ENCODE measurements at places on chromosomes 7 and 10. TPM values are rescaled to one million over a fixed set of nuclear protein-coding genes. Genes with fewer than 3 reads are reported as not detected.

DNA sequence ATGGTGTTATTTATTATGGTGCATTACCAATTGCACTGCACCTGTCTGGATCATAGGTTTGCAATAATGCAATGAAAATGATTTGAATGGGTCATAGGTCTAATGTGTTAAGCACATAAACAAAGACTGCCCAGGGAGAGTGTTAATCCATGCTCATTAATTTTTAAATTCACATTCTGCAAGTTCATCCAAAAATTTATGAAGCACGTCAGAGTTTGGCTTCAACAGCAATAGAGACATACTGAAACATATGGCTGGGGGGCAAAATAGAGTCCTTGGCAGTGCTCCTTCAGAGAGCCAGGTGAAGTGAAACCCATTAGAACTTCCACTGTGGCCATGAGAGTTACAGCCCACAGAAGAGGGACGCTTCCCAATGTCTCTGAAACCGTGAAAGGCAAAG is 441.1 kb downstream of the POM121L12 start:
- DNase-seq, result no peak

- DNase-seq, result no peak
Observed at GRCh38 chr10:33091201-33091600, 133.2 kb upstream of the ITGB1 start.

GRCh38 chr10:112964482-112964881 is 14.4 kb downstream of the TCF7L2 start:
- DNase-seq, result no peak

- no peak for DNase-seq
Observed at GRCh38 chr7:83178066-83178465, 15.4 kb upstream of the PCLO start.

DNA sequence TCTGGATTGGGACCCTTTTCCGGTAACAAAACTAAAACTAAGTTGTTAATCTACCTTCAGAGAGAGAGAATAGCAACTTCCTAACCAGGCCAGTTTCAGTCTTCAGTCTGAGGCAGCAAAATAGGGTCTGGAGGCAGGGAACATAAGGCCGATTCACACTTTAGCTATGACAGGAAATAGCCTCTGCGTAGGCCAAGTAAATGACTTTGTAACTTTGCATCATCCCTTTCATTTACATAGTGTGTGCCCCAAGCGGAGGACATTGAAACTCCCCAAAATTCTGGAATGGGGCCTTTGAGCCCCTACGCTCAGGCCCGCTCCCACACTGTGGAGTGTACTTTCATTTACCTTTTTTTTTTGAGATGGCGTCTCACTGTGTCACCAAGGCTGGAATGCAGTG is 1.7 kb upstream of the UPP1 start:
- no peak for DNase-seq

- no peak for DNase-seq
Observed at GRCh38 chr7:98341106-98341505, 59.6 kb downstream of the BRI3 start.

- DNase-seq, result no peak
Observed at GRCh38 chr7:127935847-127936376, 95.3 kb downstream of the LRRC4 start.

DNA sequence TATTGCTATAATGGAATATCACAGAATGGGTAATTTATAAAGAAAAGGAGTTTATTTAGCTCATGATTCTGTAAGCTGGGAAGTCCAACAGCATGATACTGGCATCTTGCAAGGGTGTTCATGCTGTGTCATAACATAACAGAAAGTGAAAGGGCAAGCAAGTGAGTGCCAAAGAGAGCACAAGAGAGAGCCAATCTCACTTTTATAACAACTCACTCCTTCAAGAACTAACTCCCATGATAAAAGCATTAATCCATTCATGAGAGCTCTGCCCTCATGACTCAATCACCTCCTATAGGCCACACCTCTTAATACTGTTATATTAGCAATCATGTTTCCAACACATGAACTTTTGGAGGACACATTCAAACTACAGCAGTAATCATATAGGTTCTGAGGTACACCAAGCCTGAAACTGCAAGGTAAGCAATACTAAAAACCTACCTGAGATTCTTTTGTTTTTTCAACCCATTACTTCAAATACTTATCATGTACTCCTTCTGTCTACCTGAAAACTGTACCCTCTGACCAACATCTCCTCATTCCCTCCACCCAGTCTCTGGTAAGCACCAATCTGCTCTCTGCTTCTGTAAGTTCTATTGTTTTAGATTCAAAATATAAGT is 219.7 kb downstream of the MTERF1 start:
- no peak for DNase-seq

- DNase-seq, result no peak
Observed at GRCh38 chr7:902996-903395, 26.6 kb downstream of the GET4 start.

DNA sequence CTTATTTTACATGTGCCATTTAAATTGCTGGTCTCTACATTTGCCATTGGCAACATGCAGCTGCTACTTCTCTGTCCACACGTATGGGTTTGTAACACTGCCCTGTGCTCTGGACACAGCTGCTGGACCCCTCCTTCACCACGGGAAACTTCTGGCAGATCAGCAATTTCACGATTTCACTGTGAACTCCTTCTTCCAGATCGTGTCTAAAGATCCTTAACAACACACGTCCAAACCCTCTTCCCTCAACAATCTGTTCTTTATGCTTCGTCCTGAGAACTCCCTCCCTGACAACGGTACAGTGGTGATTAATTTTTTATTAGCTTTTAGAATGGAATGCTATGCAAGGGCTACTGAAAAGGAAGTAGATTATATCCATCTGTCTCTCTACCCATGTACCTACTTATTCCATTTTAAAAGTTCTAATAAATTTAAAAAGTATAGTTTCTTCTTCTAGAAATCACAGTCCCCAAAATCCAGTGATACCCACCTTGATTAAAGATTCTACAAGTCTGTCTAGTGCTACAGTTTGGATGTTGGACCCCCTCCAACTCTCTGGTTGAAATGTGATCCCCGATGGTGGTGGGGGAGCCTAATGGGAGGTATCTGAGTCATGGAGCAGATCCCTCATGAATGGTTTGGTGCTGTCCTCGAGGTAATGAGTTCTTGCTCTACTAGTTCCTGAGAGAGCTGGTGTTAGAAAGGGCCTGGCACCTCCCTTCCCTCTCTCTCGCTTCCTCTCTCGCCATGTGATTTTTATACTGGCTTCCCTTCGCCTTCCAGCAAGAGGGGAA is 81.0 kb downstream of the KIAA1549 start:
- no peak for DNase-seq

DNA sequence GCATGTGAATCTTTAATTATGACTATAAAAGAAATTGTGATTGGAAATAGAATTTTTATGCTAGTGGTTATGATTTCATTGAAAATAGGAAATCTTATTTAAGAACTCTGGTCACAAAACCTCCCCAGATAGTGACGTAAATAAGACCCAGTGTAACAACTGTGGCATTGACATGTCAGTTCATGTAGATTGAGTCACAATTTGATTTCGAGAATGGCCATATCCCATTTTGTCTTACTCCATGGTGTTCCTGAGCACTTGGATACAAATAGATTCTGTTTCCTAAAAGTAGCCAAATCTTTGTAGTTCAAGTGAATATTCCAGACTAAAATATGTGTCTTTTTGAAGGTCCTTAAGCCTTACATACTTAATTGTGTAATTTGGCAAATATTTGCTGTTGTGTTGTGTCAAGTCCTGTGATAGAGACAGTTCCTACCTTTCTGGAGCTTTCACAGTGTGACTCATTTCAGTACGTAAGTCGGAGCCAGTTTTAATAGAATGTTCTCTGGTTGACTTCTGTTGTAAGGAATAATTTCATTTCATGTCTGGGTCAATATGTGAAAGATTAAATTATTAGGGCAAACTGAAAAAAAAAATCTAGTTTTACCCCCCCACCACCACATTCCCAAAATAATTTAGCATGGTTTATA is 37.1 kb upstream of the TOMM7 start:
- DNase-seq, result no peak

DNA sequence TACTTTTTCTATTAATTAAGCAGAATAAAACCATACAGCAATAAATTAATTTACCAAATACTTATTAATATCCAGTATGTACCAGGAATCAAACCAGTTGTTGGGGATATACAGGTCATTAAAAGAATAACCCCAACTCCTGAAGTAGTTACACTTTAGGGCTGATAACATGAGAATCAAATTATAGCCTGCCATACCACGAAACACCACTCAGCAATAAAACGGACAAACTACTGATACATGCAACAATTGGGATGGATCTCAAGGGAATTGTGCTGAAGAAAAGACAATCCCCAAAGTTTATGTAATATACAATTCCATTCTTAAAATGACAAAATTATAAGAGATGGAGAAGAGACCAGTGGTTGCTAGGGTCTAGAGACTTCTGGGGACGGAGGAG is 22.7 kb downstream of the MCMBP start:
- DNase-seq, result no peak

DNA sequence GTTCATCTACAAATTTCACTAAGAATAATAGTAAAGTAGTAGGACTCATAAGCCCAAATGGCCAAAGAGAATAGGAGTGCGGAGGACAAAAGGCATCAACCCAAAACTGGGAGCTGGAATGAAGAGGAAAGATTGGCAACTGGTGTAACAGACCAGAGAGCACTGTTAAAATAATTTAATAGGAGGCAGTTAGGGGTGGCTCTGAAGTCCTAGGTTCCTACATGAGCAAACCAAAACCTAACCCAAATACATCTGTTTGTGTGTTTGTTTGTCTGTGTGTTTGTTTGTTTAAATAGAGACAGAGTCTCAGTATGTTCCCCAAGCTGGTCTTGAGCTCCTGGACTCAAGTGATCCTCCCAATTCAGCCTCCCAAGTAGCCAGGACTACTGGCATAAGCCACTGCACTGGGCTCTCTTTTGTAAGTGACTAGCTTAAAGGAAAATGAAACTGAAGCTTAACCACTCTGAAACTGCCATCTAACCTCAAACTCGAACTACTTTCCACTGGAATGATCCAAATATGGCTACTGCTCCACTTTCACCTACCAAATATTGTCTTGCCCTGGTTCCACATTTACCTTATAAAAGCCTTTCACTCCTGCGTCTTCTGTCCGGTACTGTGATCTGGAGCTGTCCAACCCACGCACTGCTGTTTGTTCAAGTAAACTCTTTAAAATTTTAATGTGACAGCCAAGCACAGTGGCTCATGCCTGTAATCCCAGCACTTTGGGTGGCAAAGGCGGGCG is 94.9 kb downstream of the AKR1D1 start:
- no peak for DNase-seq

DNA sequence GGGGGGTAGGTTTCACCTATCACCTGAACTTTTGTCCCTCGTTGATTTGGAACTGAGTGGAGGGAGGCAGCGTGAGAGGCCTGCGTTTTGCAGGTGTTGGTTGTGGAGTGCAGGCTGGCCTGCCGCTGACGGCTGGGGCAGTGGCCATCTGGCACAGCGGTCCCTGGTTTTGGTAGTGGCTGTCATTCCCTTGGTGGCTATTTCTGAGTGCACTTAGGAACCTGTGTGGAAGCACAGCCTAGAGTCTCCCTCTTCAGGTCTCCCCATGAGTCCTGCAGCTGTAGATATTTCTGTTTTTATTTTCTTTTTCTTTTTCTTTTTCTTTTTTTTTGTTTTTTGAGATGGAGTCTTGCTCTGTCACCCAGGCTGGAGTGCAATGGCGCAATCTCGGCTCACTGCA is 129.2 kb downstream of the CUL2 start:
- DNase-seq, result no peak

GRCh38 chr7:21450941-21451340 is 23.1 kb downstream of the SP4 start:
- DNase-seq, result no peak

DNA sequence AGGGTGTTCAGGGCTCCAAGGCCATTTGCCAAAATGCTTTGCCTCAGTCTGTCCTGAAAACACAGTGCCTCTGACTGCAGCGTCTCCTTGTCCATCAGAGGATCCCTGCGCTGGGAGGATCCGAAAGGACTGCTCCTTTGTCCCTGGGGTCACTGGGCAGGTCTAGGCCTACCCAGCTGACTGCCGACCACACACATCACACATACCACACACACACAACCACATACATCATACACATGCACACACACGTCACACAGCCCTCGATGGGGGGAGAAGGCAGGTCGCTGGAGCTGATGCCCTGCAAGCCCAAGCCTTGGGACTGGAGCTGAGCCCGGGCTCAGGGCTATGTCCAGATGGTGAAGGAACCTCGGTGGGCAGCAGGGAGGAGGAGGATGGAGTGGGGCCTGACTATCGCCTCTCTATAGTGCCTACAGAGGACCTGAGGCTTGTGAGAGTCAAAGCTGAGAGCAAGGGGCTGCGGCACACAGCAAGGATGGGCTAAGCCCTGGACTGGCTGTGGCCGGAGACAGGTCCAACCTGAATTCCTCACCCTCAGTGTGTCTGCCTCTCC is 29.1 kb downstream of the GPRIN2 start:
- no peak for DNase-seq

DNA sequence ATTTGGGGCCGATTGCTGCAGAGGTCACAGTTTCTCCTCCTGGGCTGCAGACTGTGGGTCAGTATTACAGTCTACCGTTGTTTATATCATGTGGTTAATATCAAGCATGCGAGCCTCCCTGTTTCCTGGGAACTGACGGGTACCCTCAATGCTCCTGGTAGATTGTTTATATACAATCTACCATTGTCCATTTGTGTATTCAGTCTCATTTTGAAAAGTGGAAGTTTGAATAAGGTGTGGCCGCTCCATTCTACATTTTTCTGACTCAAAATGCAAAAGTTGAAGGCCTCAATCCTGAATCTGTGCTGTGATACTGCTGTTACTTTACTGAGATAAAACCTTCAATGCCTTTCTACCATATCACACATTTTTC is 107.9 kb downstream of the ACTR3B start:
- DNase-seq, result no peak

DNA sequence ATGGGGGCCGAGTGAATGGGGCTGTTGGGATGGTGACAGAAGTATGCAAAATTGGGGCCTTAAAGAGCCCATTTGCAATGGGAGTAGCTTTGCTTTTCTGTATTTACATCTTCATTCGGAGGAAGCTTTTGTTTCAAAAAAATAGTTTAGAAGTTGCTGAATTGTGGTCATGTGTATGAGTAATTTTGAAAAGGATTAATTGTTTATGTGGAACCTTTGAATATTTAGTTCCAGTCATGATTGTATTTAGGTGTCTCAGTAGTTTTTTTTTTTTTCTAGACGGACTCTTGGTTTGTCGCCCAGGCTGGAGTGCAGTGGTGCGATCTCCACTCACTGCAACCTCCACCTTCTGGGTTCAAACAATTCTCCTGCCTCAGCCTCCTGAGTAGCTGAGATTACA is 37.2 kb downstream of the RBM33 start:
- no peak for DNase-seq

The PTPN12 gene
- polyA plus RNA-seq, result 54.2 TPM

The EIF5AL1 gene
- polyA plus RNA-seq, result 0.49 TPM

The TM9SF3 gene
- 76.7 TPM for polyA plus RNA-seq

The TMEM130 gene
- polyA plus RNA-seq, result 3.9 TPM
